Stimulated activated CD8-positive, alpha-beta memory T cell treated with anti-CD3 and anti-CD28 coated beads, Interleukin-7, amount 100 ng/mL, for 1 hour (primary cell): ENCODE measurements at places on chromosomes 2 and 18.

DNA sequence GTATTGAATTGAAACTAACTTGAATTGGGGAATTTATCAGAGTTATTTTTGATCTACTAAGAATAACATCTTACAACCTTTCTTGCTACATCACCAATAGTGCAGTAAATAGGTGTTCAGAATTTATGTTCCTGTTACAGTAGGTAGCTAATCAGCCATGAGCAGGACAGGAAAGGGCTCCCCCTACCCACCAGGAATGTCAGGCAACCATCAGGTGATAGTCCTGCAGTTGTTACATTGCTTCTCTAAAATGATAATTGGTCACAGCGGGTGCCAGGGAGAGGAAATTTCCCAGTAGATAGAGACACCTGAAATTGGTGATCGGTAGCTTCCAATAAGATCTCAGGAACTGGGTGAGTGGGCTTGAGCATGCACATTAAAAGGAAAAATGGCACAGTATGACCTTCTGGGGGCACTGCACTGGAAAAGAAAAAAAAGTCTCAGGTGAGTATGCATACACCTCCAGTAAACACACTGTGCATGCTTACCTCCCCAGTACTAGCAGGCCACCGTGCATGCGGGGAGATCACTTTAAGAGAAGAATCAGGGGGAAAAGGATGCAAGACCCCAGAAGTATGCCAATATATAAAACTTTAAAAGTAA lies 1092.0 kb upstream of the LRRTM1 start:
- DNase-seq, result no peak

DNA sequence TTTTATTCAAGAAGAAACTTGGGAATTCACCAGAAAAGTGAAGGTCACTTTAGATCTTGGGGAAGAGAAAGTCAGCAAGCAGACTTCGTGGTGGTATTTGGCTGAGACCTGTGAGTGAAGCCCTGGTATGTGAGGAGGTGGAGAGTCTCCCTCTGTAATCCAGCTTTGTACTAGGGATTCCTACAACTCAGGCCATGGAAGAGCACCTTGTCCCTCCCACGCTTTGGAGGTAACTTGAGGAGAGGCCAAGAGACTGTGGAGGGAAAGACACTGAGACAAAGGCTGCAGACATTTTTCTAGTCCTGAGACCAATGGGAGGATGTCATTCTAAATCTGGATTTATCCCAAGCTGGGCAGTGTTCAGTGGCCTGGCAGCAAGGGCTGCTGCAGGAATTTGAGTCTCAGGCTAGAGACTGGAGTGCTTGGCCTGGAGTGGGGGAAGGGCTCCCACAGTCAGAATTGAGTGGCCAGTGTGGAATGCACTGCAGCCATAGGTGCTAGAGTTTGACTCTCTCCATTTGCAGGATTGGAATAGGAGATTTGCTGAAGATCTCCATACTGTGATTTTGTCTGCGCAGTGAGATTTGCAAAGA lies 219.0 kb downstream of the ACTR3 start:
- DNase-seq, result no peak

- no peak for DNase-seq
These were observed 1.6 kb upstream of the RMDN2 start for GRCh38 chr2:37923308-37924055.

DNA sequence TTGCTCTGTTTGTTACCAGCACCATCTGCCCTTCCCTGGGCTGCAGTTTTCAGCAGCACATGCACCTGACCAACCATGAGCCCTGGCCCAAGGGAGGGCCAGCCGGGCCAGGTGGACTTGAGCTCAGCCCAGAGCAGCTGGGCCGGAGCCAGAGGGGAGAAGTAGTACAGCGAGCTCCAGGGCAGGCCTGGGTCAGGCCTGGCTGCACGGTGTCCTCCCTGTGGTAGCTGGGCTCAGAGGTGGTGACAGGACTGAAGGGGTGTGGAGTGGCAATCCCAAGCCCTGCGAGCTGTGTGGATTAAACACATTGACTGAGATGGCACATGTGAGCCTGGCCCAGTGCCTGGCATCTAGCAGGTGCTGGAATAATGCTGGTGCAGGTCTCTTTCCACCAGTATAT lies 222.2 kb downstream of the GLI2 start:
- no peak for DNase-seq
